ENCODE measurements at places on chromosomes 12 and 14.

DNA sequence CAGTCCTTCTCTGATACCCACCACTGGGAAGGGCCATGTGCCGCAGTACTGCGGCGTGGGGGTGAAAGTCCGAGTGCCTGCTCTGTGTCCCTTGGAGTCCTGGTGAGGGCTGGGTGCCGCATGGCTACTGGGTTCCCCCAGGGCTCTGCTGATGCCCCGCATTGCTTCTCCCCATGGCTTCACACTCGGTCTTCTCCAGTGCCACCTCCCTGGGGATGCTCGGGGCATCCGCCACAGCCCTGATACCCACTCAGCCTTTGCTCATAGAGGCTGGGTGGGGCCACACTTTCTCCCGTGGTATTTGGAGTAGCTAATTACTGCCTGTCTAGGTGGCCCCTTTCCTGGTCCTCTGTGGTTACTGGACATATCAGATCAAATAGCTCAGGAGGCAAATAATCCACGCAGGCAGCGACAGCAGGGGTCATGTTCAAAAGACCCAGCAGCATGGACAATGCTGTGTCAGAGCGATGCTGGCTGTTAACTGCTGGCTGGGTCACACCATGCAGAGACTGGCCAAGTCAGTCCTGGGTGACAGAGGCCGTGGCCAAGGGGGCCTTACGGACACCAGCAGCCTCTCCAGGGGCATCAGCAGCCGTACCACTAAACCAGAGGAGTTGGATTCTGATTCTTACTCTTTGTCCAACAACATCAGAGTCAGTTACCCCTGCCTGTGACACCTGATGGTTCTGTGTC lies 106.5 kb downstream of the ADGRD1 start:
- DNase-seq = no peak

GRCh38 chr12:7411343-7411742 lies 32.6 kb downstream of the CD163L1 start:
- DNase-seq = no peak

- DNase-seq = no peak
These were observed 38.9 kb downstream of the DNAI7 start for GRCh38 chr12:25156061-25156460.

- DNase-seq = no peak
These were observed 6.6 kb upstream of the ADGRD1 start for GRCh38 chr12:130947028-130947613.

DNA sequence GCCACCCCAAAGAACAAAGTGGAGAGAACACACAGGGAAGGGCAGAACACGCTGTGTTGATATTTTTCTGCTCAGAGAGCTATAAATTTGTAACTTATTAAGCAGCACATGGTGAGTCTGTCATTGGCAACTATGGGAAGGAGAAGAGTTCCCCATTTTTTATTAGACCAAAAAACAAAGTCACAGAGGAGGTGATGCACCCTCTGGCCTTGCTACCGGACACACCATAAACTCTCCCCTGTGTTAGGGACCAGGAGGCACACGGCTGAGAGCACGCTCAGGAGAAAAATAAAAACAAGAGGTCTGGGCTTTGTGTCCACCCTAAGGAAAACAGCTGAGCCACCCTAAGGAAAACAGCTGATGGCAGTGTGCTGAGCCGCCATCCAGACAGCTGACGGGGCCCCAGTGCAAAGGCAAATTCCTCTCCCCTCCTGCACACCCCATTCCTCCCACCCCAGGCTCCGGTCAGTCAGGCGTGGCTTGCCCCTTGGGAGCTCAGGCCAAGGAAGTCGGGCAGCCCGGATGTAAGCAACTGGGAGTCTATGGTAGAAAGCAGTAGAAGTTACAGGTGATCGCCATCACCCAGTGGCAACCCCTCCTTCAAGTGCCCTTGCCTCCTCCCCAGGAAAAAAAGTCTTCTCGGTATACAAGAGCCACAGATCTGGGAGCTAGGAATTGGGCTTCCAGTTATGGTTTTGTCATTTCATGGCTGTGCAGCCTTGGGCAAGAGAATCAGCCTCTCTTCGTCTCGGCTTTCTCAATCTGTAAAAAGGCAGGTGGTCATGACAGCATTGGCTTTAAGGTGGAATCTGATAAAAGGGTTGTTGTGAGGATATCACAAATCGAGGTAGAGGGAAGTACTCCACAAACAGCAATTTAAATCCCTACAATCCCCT lies 2.4 kb downstream of the PXN start:
- DNase-seq = peak; percentile 59
